ENCODE measurements at places on chromosomes 6 and 20. TPM values are rescaled to one million over a fixed set of nuclear protein-coding genes. Genes with fewer than 3 reads are reported as not detected.

Gene MCCD1
- not detected for total RNA-seq

Gene SGK2
- total RNA-seq, result 0.20 TPM

Gene CDSN
- not detected for total RNA-seq

Gene CLDN20
- total RNA-seq, result not detected

Gene MLIP
- total RNA-seq, result not detected

Gene ARFGEF3
- total RNA-seq, result 0.07 TPM

Gene WFDC2
- not detected for total RNA-seq

Gene LPA
- total RNA-seq, result 0.18 TPM

Gene PRR18
- not detected for total RNA-seq

Gene SUMO4
- total RNA-seq, result 0.92 TPM

Gene CD40
- 2.1 TPM for total RNA-seq

Gene SPATS1
- total RNA-seq, result not detected

Gene DIDO1
- 38.2 TPM for total RNA-seq

Gene DNPH1
- 127 TPM for total RNA-seq

Gene MATN4
- total RNA-seq, result 0.13 TPM

GRCh38 chr20:60057866-60058807 is 99.9 kb downstream of the CDH26 start:
- DNase-seq, result peak; percentile 12

- DNase-seq, result no peak
Measured at GRCh38 chr20:61529354-61529753, 277.3 kb downstream of the CDH4 start.

- no peak for DNase-seq
Measured at GRCh38 chr20:43681468-43681942, 14.6 kb downstream of the MYBL2 start.

DNA sequence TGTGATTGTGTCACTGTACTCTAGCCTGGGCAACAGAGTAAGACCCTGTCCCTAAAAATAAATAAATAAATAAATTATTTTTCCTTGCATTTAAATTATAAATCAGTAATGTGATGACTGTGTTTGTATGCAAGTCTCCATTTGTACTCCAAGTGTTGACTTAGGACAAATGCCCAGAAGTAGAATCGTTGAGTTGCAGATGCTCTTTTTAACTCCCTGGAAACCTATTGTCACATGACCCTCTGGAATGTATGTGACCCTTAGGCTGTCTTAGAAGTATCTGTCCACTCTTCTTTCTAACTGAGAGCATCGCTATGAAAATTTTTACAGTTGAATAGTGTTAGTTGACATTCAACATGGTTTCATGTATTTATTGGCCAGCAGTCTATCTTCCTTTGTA is 18.8 kb downstream of the OR2A4 start:
- no peak for DNase-seq

- no peak for DNase-seq
Measured at GRCh38 chr20:38757145-38757775, 9.0 kb downstream of the ACTR5 start.

- no peak for DNase-seq
Measured at GRCh38 chr6:154555073-154555677, 44.7 kb upstream of the CNKSR3 start.

GRCh38 chr6:7228662-7229375 is 84.2 kb downstream of the SSR1 start:
- no peak for DNase-seq

DNA sequence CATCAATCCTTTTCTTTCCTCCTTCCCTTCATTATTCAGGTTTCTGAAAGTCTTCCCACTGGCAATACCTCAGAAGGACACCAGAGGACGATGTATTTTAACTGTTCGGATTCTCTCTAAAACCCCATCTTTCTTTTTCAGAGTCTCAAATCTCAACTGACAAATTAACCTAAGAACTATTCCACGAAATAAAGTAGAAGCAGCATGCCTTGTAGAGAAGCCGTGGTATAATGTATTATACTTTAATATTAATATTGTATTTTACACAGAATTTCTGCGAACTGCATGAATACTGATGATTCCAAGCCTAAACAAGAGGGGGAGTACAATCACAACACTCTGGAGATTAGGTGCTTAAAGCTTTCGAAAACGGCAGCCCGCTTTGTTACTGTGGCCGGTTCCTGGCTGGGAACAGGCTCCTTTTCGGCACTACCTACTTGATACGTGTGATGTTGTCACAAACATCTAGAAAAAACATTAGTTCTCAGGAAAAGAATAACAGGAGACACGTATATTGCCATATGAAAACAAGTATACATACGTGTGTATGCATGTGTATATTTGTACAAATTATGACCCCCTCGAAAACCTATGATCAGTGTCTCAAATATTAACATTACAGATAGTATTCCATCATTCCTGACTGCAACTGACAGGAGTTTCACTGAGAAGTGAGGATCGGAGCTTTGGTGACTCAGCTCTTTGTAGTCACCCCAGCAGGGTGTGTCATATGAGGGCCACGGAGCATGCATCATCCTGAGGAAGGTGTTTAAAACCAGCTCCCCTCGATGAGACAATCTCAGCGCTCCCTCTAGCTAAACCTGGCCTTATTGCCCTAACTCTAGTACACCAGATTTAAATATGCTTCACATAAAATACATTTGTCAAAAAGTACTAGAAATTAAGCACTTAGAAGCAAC is 319.7 kb upstream of the TCF21 start:
- DNase-seq, result peak; percentile 44

- peak; percentile 51 for DNase-seq
Measured at GRCh38 chr6:37170273-37171200, 585 bp downstream of the PIM1 start.

DNA sequence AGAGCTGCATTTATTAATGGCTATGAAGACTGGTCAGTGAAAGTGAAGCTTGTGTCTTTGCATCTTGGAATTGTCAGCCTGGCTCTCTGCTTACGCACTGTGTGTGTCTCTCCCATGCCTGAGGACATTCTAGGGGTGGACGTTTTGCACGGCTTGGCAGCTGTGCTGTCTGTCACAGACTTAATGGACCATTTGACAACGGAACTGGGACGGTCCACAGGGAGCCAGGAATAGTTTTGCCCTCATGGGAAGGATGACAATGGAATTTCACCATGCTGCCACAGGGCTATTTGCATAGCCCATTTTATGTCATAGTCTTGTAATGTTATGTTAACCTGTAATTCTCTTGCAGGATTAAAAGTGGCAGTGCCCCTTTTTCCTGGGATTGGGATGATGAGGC is 44.7 kb downstream of the OR2B6 start:
- DNase-seq, result no peak

DNA sequence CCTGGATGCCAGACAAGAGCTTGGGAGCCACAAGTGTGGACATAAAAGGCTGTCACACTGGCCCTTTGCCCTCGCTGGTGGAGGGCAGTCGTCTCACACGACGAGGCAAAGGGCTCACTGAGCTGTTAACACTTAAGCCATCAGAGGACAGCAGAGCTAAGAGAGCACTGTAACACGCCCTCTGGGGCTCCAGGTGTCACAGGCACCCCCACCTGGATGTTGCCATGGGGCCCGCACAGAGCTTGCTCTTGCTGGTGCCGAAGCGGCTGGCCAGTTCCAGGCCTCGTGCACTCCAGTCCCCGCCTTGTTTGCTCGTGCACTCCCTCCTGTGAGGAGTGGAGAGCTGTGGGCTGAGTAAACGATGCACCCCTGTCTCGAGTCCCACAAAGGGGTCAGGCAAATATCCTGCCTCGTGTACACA is 37.4 kb downstream of the SLC35D3 start:
- no peak for DNase-seq

- no peak for DNase-seq
Measured at GRCh38 chr6:105869835-105870440, 216.2 kb upstream of the PRDM1 start.

DNA sequence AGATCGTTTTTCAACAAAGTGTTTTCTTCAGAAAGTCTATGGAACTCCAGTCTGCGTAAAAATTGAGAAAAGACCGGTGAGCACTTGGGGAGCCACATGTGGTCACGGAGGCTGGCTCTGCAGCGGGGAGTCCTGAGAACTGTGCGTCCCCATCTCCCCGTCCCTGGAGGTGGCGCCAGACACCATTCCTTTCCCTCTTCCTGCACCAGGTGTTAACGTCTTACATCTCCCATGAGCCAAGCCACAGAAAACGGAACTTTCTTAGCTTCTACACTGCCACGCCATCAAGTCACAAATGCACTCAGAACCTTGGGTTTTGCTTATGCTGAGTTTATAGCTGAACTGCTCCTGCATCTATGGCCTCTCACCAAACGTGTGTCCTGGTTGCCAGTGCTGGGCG is 62.6 kb downstream of the GINS1 start:
- DNase-seq, result peak; percentile 44

- DNase-seq, result peak; percentile 69
Measured at GRCh38 chr20:37615340-37616109, 78.3 kb upstream of the CTNNBL1 start.

DNA sequence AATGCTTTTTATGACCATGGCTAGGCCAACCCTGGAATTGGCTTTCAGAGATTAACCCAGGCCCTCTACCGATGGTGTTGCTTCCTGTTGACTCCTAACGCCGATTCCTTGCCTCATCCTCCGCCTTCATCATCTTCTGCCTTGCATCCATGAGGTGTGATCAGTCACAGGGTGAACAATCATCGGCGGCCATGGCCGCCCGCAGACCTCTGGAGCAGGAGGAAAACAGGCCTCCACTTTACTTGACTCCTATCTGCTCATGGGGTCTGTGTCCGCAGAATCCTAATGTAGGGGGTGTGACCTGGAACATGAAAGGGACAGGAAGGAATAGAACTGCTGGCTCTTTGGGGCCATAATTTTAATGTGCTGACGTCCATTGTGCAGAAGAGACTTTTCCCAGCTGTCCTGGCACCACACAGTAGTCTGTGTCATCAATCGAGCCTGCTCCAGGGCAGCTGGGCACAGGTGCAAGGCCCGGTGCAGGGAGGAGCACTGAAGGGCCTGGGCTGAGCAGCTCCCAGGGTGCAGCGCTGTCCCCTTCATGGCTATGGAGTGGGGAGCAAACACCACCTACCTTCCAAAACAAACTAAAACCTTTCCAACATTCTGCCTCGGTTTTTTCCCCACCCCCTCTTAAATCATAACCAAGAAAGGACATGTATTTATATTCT is 8.0 kb downstream of the SLC22A3 start:
- no peak for DNase-seq

DNA sequence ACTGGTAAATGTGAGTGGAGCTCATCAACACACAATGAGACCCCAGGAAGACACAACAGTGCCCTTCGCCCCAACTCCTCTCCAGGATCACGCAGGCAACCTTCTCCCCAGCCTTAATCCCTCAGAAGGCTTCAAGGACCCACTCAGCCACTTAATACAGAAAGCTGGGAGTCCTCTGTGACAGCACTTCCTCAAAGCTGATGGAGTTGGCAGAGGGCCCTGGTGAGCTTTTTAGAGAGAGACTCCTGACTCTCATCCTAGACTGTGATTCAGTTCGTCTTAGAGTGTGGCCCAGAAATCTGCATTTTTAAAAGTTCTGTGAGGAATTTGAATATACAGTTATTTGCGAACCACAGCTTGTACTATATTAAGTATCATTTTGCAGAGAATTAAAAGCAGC is 187.7 kb downstream of the UST start:
- no peak for DNase-seq

- DNase-seq, result no peak
Measured at GRCh38 chr6:34817446-34817845, 25.6 kb downstream of the BLTP3A start.

GRCh38 chr6:144785056-144785455 is 499.9 kb downstream of the UTRN start:
- DNase-seq, result no peak

GRCh38 chr6:166907871-166908806 is 48.2 kb downstream of the RNASET2 start:
- DNase-seq, result no peak

- DNase-seq, result no peak
Measured at GRCh38 chr6:24899136-24899996, 36.4 kb downstream of the RIPOR2 start.

GRCh38 chr6:36641543-36641942 is 37.0 kb upstream of the CDKN1A start:
- no peak for DNase-seq
